ENCODE measurements at places on chromosomes 12 and 14.
A peak's percentile ranks its signal among the peaks of the same experiment; 100 is the strongest.

DNA sequence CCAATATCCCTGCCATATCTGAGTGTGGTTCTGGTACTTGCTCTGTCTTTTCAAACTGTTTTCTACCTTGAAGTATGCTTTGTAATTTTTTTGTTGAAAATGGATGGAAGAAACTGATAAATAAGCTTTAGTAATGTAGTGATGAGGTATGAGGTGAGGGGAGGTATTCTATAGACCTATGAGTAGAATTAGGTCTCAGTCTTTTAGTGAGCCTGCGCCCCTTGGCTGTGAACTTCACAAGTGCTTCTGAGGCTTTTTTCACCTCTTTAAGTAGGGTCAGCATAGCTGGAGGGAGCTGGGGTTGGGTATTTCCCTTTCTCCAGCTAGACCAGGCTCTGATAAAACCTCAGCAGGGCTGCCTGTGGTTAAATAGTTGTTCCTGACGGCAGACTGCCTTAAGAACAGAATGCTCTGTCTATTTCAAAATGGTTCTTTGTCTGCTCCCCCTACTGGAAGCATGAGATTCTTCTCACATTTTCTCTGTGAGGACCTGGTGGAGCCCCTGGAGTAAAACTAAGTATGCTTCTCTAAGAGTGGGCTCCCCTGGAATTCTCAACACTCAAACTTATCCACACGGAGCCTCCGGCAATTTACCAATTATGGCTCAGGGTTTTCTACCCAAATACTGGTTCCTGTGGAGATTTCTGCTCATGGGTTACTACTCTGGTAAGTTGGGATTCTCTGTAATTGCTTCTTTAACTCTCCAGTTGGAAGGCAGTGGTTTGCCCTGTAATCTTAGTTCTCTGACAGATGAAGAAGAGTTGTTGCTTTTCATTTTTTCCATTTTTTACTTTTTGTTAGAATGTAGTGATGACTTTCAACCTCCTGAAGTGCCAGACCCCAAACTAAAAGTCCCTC, 13.1 kb downstream of the KRT5 start:
- peak; percentile 69 for DNase-seq

DNA sequence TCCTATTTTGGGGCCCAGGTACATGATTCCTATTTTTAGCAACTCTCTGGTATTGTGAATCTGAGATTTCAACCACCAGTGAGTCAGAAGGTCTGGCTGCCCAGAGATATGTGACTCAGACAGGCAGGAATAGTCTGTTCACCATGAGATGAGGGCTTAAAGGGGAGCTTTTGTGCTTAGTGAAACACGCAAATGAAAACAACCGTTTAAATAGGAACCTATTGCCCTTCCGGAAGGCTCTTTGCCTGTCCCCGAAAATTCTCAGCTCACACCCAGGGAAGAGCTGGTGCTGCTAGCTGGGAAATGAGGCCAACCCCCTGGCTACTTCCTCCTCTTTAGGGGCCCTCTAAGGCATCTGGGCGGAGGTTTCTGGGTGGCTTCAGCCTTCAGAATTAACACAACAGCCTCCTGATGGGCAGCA, 283.6 kb downstream of the CACNA1C start:
- DNase-seq: peak; percentile 86

DNA sequence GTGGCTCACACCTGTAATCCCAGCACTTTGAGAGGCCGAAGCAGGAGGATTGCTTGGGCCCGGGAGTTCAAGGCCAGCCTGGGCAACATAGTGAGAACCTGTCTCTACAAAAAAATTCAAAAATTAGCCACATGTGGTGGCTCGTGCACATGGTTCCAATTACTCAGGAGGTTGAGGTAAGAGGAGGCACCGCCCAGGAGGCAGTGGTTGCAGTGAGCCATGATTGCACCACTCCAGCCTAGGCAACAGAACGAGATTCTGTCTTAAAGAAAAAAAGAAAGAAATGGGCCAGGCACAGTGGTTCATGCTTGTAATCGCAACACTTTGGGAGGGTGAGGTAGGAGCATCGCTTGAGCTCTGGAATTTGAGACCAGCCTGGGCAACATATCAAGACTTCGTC, 33.5 kb downstream of the MAP1LC3B2 start:
- no peak for DNase-seq

GRCh38 chr12:57725851-57726150, 12.7 kb downstream of the AGAP2 start:
- DNase-seq: no peak

- DNase-seq: no peak
Measured at GRCh38 chr14:100857233-100857922, 31.5 kb downstream of the MEG3 start.

DNA sequence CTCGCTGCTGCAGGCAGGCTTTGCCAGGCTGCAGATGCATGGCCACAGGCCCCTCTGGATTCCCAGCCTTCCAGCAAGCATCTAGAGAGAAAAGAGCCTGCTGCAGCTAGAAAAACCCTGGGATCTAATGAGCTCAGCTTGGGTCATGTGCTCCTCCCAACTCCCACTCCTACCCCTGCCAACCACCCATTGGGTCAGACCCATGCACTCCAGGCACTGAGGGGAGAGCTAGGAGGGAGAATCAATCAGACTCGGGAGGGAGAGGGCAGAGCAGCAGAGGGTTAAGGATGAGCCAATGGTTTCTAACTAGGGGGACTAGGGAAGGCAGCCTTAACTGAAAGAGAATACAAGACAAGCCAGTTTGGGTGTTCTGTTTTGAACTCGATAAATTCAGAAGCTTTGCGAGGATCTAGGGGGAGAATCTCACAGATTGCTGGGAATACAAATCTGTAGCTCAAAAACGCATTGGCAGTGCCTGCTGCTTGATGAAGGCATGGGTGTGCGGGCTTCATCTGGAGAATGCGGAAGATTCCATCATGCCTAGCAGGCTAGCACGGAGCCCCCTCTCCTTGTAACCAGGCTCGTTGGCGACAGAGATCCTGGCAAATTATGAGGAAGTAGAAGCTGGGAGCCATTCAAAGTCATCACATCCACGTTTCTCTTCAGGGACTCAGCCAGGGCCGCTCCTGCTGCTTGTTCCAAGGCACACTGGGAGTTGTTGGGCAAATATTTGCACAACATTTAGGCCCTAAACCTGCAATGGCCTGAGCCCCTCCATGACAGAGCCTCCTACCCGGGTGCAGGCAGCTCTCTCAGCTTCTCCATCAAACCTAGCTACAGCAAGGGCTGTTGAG, 56.4 kb downstream of the VCPKMT start:
- no peak for DNase-seq

DNA sequence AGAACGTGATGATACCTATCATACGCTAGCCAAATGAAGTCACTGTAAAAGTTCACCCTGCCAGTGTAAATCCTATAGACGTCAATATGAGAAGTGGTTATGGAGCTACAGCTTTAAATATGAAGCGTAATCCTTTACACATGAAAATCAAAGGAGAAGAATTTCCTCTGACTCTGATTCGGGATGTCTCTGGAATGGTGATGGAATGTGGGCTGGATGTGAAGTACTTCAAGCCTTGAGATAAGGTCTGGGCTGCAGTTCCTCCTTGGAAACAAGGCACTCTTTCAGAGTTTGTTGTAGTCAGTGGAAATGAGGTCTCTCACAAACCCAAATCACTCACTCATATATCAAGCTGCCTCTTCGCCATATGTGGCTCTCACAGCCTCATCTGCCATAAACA, 53.1 kb upstream of the NAP1L1 start:
- peak; percentile 57 for DNase-seq

DNA sequence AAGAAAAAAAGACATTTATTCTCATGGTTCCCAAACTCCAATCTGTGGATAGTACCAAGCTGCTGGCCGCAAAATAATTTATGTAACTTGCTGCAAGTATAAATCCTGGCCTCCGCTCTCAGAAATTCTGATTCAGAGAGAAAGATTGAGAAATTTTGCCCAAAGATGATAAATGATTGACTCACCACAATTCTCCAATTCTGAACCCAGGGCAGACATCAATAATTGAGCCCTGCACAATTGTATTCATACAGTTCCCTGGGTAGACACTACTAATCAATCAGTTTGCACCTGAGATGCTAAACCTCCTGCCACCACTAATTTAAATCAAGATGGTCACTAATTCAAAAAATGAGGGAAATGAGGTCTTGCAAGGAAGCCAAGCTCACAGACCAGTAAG, 38.2 kb downstream of the TRPV4 start:
- peak; percentile 16 for DNase-seq

DNA sequence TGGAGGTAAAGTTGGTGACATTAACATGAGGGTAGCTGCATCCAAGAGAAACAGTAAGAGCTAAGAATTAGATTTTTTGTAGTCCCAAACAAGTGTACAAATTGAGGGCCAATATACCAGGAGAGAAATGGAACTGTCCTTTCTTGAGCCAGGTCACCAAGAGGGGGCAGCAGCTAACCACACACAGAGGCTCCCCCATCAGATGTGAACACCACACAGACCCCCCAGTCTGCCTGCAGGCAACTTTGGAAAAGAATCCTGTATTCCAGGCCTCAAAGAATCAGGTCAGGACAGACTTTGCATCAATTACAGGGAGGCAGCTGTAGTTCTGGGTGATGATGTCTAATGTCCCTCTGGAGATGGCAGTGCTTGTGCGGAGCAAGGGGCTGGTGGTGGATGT, 77.9 kb downstream of the SPTB start:
- peak; percentile 12 for DNase-seq

DNA sequence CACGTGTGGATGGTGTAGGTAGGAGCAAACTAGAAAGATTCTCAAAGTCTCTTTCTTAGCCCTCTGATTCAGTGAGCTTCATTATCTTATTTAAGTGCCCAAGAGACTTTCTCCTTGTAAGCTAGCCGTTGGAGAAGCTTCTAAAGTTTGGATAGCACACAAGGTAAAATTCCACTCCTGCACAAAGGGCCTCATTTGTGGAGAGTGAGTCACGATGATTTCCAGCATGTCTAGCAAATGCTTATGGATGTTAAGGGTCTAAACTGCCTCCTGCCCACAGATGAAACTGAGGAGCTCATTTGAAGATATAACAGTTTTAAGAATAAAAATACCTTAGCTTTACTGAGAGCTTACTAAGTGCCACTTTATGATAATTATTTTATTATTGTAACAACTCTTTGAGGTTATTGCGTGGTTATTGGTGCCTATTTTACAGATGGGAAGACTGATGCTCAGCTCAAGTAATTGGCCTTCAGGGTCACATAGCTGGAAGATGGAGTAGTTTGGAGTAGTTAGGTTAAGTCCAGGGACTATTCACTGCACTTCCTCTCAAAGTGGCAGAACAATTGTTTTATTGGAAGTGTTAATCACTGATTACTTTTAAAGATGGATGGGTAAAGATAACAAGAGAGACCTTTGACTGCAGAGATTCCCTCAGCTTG, 78.7 kb upstream of the HIF1A start:
- DNase-seq: no peak

- DNase-seq: no peak
Measured at GRCh38 chr12:132489078-132489601, 811 bp upstream of the FBRSL1 start.

DNA sequence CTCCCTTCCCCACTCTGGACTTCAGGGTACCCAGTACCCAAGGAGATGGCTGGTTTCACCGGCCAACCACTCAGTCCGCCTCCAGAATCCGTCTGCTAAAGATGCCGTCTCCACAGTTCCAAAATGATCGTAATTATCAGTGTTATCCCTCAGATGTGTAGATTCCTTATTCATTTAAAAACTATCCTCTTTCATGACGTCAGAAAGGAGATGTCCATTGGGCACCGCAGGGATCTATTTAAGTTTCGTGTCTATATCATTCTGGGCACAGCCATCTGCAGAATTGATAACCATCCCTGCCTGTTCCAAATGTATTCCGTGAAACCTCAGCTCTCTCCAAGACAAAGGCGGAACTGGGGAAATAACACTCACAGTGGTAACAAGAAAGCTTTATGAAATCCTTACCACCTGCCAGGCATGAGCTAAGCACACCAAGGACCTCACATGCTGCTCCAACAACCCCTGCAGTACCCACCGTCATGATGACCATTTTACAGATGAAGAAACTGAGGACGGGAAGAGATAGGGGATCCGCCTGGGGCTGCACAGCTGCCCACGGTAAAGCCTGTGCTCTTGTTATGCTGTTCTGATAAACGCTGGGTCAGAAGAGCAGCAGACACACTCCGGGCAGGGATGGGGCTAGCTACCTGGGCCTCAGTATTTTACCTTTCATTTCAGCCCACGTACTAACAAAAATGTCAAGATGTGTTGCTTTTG, 90.0 kb downstream of the BCL11B start:
- no peak for DNase-seq

GRCh38 chr12:99053616-99054362, 408.7 kb downstream of the APAF1 start:
- DNase-seq: no peak

DNA sequence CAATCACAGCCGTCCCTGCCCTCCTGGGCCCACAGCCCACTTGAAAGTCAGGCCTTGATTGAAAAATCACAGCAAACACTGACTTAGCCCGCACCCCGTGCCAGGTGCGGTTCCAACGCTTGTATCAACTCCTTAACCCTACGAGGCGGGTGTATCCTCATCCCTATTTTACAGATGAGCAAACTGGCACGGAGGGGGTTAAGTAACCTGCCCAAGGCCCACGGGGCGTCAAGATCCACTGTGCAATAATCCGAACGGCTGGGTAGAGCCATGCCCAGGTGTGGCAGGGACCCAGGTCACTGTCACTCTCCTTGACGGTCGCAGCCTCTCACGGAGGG, 583 bp downstream of the DNAH10 start:
- no peak for DNase-seq

- peak; percentile 74 for DNase-seq
Measured at GRCh38 chr14:76958980-76959710, 69.4 kb downstream of the IRF2BPL start.

- DNase-seq: no peak
Measured at GRCh38 chr12:58503731-58504130, 416.6 kb downstream of the LRIG3 start.

DNA sequence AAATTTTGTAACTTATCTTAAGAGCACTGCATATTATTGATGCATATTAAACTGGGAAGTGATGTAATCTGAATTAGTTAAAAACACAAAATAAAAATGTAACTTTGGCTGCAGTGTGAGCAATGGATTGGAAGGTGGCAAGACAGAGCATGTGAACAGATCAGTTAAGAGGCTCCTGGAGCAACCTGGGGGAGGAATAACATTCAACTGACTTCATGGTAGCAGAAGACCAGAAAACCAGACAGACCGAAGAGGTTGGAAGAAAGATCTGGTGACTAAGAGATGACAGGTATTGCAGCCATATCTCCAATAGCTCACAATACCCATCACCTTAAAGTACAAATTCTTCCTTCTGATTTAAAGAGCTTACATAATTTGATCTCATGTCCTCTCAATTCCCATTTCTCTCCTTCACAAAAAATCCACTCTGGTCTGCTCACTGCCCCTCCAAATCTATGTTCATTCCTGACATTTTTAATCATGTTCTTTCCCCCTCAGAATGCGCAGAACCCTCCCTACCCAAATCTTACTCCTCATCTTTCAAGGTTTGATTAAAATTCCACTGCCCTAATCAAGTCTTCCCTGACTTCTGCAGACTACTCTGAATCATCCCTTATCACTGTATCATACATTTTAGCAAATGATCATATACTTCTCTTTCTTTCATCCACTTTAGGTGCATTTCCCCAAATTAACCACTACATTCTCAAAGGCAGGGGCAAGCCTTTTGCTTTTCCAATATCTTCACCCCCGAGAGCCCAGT, 51.5 kb downstream of the DUSP16 start:
- no peak for DNase-seq

All from cardiac muscle cell (in vitro differentiated cells and primary cell).